Tibial artery (tissue), 4 donors: ENCODE measurements at places on chromosomes 5 and 9.

GRCh38 chr9:20620650-20621470 is 1.4 kb downstream of the MLLT3 start:
- H3K4me3 ChIP-seq = peak overlapping the region; percentile 93
- no peaks in the 10 kb centered on the region for H3K27me3 ChIP-seq
- DNase-seq = peak; percentile 70

- H3K36me3 ChIP-seq = no peaks in the 10 kb centered on the region
- no peak overlapping the region for H3K27ac ChIP-seq
- H3K27me3 ChIP-seq = no peaks in the 10 kb centered on the region
- no peak overlapping the region for H3K4me3 ChIP-seq
- no peak for DNase-seq
Observed at GRCh38 chr5:178525906-178526732, 64.1 kb downstream of the COL23A1 start.

DNA sequence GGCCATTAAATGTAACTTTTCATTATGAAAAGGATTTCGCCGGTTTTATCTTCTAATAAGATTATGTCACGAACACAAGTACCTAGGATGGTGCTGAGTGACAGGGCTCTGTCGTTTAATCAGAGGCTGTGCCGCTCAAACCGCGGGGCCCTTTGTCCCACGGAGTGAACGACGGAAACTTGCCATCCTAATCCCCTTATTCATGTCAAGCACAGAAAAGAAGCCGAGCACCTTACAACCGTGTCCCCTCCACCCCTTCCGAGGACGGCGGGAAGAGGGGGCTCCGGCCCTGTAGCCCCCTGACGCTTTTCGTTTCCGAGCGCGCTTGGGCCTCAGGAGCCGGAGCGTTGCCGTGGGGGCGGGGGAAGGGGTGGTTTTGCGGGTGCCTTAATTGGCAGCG is 11.2 kb downstream of the LMX1B start:
- H3K36me3 ChIP-seq = no peaks in the 10 kb centered on the region
- no peak overlapping the region for H3K4me3 ChIP-seq
- no peak overlapping the region for H3K27ac ChIP-seq
- H3K27me3 ChIP-seq = peaks cover 96% of the 10 kb centered on the region

GRCh38 chr5:86716121-86716520 is 98.4 kb downstream of the COX7C start:
- H3K27me3 ChIP-seq = no peaks in the 10 kb centered on the region
- H3K4me1 ChIP-seq = no peaks in the 10 kb centered on the region
- DNase-seq = no peak

GRCh38 chr5:66343370-66344071 is 199.4 kb downstream of the SREK1 start:
- no peak overlapping the region for H3K27ac ChIP-seq
- no peaks in the 10 kb centered on the region for H3K27me3 ChIP-seq
- H3K4me3 ChIP-seq = no peak overlapping the region
- DNase-seq = no peak

DNA sequence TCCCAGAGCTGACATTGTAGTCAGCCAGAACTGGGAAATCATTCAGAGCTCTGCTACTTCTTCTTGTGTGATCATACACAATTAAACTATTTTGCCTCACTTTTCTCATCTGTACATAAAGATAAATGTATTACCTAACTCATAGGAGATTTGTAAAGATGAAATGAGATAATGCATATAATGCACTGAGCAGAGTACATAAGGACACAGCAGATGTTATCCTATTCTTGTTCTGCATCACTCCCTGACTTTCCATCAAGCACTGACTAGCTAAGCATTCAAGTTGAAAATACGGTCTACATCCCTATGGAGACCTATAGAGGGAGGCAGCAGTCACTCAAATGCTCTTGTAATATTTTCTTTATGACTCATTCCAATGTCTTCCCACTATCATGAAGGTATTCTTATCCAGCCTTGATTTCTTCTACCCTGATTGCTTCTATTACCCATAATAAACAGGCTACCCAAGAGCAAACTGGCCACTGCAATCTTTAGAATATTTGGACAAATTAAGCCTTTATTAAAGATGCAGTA is 16.3 kb upstream of the PRR16 start:
- no peak overlapping the region for H3K27ac ChIP-seq
- H3K4me1 ChIP-seq = peaks cover 9% of the 10 kb centered on the region
- H3K27me3 ChIP-seq = no peaks in the 10 kb centered on the region
- H3K36me3 ChIP-seq = no peaks in the 10 kb centered on the region
- no peak for DNase-seq
- H3K4me3 ChIP-seq = no peak overlapping the region

- H3K27ac ChIP-seq = no peak overlapping the region
- no peak overlapping the region for H3K4me3 ChIP-seq
- H3K36me3 ChIP-seq = no peaks in the 10 kb centered on the region
- no peak for DNase-seq
Observed at GRCh38 chr5:107398703-107399102, 272.0 kb downstream of the EFNA5 start.

- H3K27ac ChIP-seq = no peak overlapping the region
- no peak overlapping the region for H3K4me3 ChIP-seq
- no peak for DNase-seq
- H3K27me3 ChIP-seq = no peaks in the 10 kb centered on the region
- H3K36me3 ChIP-seq = no peaks in the 10 kb centered on the region
Observed at GRCh38 chr5:80368661-80369480, 39.0 kb upstream of the ZFYVE16 start.

- no peaks in the 10 kb centered on the region for H3K27me3 ChIP-seq
- no peak overlapping the region for H3K4me3 ChIP-seq
- H3K36me3 ChIP-seq = peaks cover 81% of the 10 kb centered on the region
- no peak for DNase-seq
Observed at GRCh38 chr9:76707510-76707909, 56.7 kb upstream of the PCA3 start.

DNA sequence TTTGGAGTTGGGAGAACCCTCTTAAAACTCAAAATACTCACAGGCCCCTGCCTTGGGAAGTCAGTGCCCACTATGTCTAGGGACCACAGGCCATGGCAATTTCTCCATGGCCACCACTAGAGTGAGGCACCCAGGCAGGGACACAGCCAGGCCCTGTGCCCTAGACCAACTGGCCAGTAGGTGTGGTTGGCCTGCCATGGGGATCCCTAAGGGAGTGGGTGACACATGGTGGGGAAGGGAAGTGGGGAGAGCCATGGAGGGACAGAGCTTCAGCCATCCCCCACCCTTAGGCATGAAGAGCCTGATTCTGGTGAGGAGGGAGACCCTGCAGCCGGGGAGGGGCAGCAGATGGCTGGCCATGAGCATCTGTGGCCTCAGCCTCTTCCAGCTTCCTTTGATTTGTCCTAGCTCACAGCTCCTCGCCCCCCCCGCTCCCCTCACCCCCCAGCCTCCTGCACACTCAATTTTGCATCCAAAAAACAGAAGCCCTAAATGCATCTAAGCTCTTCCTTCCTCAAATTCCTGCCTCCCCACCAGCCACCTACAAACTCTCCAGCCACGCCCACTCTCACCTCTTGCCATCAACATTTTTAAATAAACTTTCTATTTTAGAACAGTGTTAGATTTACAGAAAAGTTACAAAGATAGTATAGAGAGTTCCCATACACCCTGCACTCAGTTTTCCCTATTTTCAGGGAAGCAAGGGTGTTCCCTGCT is 1.6 kb upstream of the DBN1 start:
- no peaks in the 10 kb centered on the region for H3K36me3 ChIP-seq
- H3K4me3 ChIP-seq = no peak overlapping the region
- no peak for DNase-seq
- H3K27ac ChIP-seq = peak overlapping the region; percentile 100
- no peaks in the 10 kb centered on the region for H3K27me3 ChIP-seq
- H3K4me1 ChIP-seq = peaks cover 90% of the 10 kb centered on the region

- no peak for DNase-seq
- no peak overlapping the region for H3K27ac ChIP-seq
- peaks cover 35% of the 10 kb centered on the region for H3K36me3 ChIP-seq
Observed at GRCh38 chr9:136721339-136722092, 9.1 kb downstream of the DIPK1B start.

- H3K27ac ChIP-seq = no peak overlapping the region
- no peak for DNase-seq
- no peak overlapping the region for H3K4me3 ChIP-seq
- no peaks in the 10 kb centered on the region for H3K4me1 ChIP-seq
- H3K36me3 ChIP-seq = no peaks in the 10 kb centered on the region
- H3K27me3 ChIP-seq = no peaks in the 10 kb centered on the region
Observed at GRCh38 chr9:132990781-132991180, 12.3 kb downstream of the GFI1B start.

DNA sequence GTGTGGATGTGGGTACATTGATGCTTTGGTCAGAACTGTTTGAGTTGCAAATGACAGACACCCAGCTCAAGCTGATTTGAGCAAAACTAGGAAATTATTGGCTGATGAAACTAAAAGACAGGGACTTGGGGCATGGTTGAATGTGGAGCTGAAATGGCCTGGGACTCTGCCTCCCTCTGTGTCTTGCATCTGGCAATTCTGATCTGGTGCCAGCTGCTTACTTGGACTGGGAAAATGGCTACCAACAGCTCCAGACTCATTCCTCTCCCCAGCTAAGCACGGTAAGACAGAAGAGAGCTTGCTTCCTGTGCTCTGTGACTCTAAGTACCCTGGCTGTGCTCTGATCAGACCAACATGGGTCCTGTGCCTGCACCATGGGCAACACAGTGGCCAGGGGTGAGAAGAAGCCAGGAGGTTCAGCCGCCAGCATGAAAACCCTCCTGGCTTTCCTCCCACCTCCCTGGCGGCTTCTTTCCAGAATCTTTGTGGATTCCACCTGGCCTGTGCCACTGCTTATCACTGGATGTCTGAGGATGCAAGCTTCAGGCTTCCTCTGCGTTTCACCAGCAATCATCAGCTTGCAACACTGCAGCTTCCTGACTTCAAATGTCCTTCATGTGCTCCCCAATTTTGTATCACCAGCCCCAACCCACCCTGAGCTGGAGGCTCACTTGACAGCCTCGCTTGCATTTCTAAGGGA is 44.1 kb downstream of the C5orf15 start:
- no peaks in the 10 kb centered on the region for H3K4me1 ChIP-seq
- no peak overlapping the region for H3K4me3 ChIP-seq
- no peak overlapping the region for H3K27ac ChIP-seq
- H3K27me3 ChIP-seq = no peaks in the 10 kb centered on the region
- no peaks in the 10 kb centered on the region for H3K36me3 ChIP-seq

DNA sequence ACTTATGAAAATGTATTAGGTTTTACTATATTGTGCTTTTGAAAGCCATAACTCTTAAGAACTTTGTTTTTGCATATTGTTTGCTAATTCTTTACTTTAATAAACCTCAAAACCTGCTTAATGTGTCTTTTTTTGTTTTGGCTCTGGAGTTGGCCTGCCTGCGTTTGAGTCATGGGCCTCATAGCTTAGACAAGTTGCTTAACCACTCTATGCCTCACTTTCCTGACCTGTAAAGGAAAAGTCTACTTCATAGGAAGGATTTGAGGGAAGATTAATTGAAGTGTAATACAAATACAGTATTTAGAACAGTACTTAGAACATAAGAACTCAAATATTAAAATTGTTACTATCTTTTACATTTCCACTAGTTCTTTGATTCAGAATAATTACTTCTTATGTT is 10.3 kb downstream of the SMIM32 start:
- H3K36me3 ChIP-seq = peaks cover 9% of the 10 kb centered on the region
- H3K27me3 ChIP-seq = no peaks in the 10 kb centered on the region
- no peak for DNase-seq

- H3K36me3 ChIP-seq = no peaks in the 10 kb centered on the region
- DNase-seq = no peak
- H3K27ac ChIP-seq = no peak overlapping the region
Observed at GRCh38 chr9:118290116-118290515, 585.9 kb downstream of the TLR4 start.

GRCh38 chr9:123377211-123377971 is 21.4 kb downstream of the CRB2 start:
- H3K27ac ChIP-seq = no peak overlapping the region
- no peaks in the 10 kb centered on the region for H3K27me3 ChIP-seq
- H3K36me3 ChIP-seq = peaks cover 10% of the 10 kb centered on the region
- H3K4me1 ChIP-seq = peaks cover 5% of the 10 kb centered on the region
- H3K4me3 ChIP-seq = no peak overlapping the region
- no peak for DNase-seq

- H3K4me3 ChIP-seq = no peak overlapping the region
- H3K27me3 ChIP-seq = no peaks in the 10 kb centered on the region
- no peaks in the 10 kb centered on the region for H3K36me3 ChIP-seq
- no peak for DNase-seq
Observed at GRCh38 chr5:76943006-76943405, 9.8 kb upstream of the CRHBP start.

DNA sequence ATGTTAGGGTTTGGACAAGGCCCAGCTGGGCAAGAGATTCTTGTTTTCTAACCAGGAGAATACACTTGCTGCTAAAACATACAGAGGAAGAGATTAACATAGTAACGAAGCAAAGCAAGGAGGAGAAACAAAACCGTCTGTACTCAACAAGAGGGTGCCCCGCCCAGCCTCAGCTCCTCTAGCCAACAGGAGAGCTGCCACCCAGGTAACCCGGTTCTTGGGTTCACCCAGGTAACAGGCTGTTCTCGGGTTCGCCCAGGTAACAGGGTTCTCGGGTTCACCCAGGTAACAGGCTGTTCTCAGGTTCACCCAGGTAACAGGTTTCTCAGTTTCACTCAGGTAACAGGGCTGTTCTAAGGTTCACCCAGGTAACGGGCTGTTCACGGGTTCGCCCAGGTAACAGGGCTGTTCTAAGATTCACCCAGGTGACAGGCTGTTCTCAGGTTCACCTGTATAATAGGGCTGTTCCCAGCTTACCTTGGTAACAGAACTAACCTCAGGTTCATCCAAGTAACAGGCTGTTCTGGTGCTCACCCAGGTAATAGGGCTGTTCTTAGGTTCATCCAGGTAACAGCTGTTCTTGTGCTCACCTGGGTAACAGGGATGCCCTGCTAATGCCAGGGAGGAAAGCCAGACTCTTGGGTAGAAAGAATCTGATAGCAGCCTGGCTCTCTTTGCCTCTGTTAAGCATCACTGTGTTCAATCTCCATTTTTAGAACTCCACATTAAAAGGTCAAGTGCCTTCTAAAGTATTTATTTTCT is 271.6 kb downstream of the SYK start:
- H3K36me3 ChIP-seq = no peaks in the 10 kb centered on the region
- H3K27ac ChIP-seq = no peak overlapping the region
- no peaks in the 10 kb centered on the region for H3K27me3 ChIP-seq
- H3K4me1 ChIP-seq = peaks cover 5% of the 10 kb centered on the region
- DNase-seq = no peak

- peaks cover 15% of the 10 kb centered on the region for H3K36me3 ChIP-seq
- DNase-seq = no peak
- no peaks in the 10 kb centered on the region for H3K27me3 ChIP-seq
- H3K27ac ChIP-seq = no peak overlapping the region
- peaks cover 33% of the 10 kb centered on the region for H3K4me1 ChIP-seq
Observed at GRCh38 chr5:141597394-141597793, 21.4 kb downstream of the DIAPH1 start.

DNA sequence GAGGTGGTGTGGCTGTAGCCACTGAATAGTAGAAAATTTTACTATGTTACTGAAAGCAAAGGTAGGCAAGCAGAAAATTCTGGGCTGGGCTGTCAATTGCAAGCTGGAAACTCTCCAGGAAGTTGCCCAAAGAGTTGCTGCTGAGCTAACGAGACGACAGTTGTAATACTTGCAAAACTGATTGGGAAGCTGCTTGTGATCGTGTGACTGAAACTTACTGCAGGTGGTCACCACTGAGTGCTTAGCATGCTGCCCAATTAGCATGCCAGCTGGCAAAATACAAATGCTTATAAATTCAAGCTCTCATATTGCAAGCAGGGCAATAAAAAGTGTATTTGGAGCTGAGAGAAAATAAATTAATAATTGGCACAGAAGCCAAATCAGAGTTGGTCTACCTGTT is 758.5 kb upstream of the EDIL3 start:
- no peaks in the 10 kb centered on the region for H3K4me1 ChIP-seq
- H3K4me3 ChIP-seq = no peak overlapping the region
- no peaks in the 10 kb centered on the region for H3K27me3 ChIP-seq
